ENCODE measurements at places on chromosomes 7 and 10. TPM values are rescaled to one million over a fixed set of nuclear protein-coding genes. Genes with fewer than 3 reads are reported as not detected.

DNA sequence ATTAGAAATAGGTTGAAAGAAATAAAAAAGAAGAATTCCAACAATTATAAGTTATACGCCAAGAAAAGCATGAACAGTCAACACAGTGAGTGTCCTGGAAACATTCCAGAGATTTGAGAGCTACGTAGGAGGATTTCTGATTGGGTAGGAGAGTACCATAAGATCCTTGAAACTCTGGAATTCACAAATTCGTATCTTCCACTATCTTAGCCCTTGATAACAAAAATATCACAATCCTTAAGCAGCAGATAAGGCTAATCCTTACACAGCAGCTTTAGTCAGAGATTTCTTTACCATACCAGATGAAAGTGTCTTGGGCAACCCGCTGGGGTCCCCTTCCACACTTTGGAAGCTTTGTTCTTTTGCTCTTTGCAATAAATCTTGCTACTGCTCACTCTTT, 8.2 kb downstream of the TPK1 start:
- H3K27me3 ChIP-seq = no peaks in the 10 kb centered on the region
- no peak for DNase-seq
- peak overlapping the region; percentile 60 for H3K27ac ChIP-seq

DNA sequence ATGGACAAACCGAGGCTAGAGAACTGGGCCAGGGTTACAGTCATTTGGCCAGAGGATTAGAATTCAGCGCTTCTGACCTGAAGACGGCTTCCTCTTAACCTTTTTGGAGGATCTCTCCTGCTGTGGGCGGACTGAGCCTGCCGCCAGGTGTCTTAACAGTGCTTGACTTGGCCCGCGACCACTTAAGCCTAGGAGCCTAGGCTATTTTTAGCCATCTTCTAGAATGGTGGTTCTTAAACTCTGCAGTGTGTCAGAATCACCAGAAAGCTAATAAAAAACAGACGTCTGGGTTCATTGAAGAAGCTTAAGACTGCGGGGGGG, 722 bp downstream of the MDH2 start:
- H3K27ac ChIP-seq = peak overlapping the region; percentile 97
- H3K4me1 ChIP-seq = peaks cover 19% of the 10 kb centered on the region
- H3K4me3 ChIP-seq = peak overlapping the region; percentile 99
- peaks cover 4% of the 10 kb centered on the region for H3K36me3 ChIP-seq
- H3K27me3 ChIP-seq = no peaks in the 10 kb centered on the region

- H3K27ac ChIP-seq = no peak overlapping the region
- no peak for DNase-seq
- peaks cover 99% of the 10 kb centered on the region for H3K27me3 ChIP-seq
- H3K4me3 ChIP-seq = no peak overlapping the region
- H3K4me1 ChIP-seq = no peaks in the 10 kb centered on the region
These were observed 15.5 kb downstream of the TLX1 start for GRCh38 chr10:101146392-101147251.

DNA sequence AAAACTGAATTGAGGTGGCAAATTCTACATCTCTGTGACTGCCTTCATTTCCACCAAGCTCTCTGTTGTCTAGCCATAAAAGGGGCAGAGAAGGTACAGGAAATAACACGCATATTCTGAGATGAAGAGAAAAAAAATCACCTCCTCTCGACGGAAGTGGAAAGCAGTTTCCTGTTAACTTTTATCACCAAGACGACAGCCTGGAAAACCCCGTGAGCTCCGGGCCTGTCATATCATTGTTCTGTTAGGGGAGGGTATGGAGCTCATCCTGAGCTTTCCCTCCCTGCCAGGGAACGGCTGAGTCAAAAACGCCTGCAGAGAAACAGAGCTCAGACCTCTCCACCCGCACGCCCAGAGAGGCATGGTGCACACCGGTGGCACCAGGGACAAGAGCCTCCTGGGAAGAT, 200.3 kb downstream of the PRPF18 start:
- no peaks in the 10 kb centered on the region for H3K27me3 ChIP-seq
- H3K36me3 ChIP-seq = peaks cover 3% of the 10 kb centered on the region
- DNase-seq = no peak
- H3K4me3 ChIP-seq = no peak overlapping the region
- peak overlapping the region; percentile 18 for H3K27ac ChIP-seq
- peaks cover 16% of the 10 kb centered on the region for H3K4me1 ChIP-seq

- H3K36me3 ChIP-seq = peaks cover 23% of the 10 kb centered on the region
- no peak overlapping the region for H3K27ac ChIP-seq
- DNase-seq = no peak
- H3K4me3 ChIP-seq = no peak overlapping the region
These were observed 92.4 kb downstream of the TPST1 start for GRCh38 chr7:66297579-66297978.

GRCh38 chr10:130615457-130615856, 479.3 kb downstream of the GLRX3 start:
- no peaks in the 10 kb centered on the region for H3K36me3 ChIP-seq
- peaks cover 8% of the 10 kb centered on the region for H3K27me3 ChIP-seq
- H3K4me1 ChIP-seq = peaks cover 32% of the 10 kb centered on the region
- DNase-seq = no peak
- H3K27ac ChIP-seq = no peak overlapping the region

- peak; percentile 23 for DNase-seq
- peak overlapping the region; percentile 91 for H3K4me3 ChIP-seq
- H3K4me1 ChIP-seq = peaks cover 20% of the 10 kb centered on the region
- H3K27me3 ChIP-seq = no peaks in the 10 kb centered on the region
- no peaks in the 10 kb centered on the region for H3K36me3 ChIP-seq
These were observed 802 bp upstream of the CDK6 start for GRCh38 chr7:92837000-92837749.

- H3K27ac ChIP-seq = no peak overlapping the region
- no peak overlapping the region for H3K4me3 ChIP-seq
- no peaks in the 10 kb centered on the region for H3K27me3 ChIP-seq
- no peaks in the 10 kb centered on the region for H3K4me1 ChIP-seq
These were observed 36.3 kb downstream of the PLAC9 start for GRCh38 chr10:80168679-80169380.

- H3K4me3 ChIP-seq = peak within 1 kb of the TSS; percentile 79
- peaks cover 17% of the 10 kb centered on the region for H3K27me3 ChIP-seq
- H3K27ac ChIP-seq = peak within 1 kb of the TSS; percentile 89
- peaks cover 39% of the 10 kb centered on the region for H3K4me1 ChIP-seq
These were observed at the start of gene WNT2 for GRCh38 chr7:117322741-117323304. Gene WNT2, minus strand, starts transcription at chr7:117323058. Its CDS starts 69 bp downstream, at chr7:117322989.

GRCh38 chr10:24723788-24724380, at the start of gene ARHGAP21:
Gene ARHGAP21, minus strand, starts transcription at chr10:24723887. Its CDS starts 1,988 bp downstream, at chr10:24721899.
- H3K36me3 ChIP-seq = no peaks in the 10 kb centered on the region
- H3K4me3 ChIP-seq = peak within 1 kb of the TSS; percentile 91
- peak; percentile 51 for DNase-seq
- H3K4me1 ChIP-seq = peaks cover 37% of the 10 kb centered on the region
- peak within 1 kb of the TSS; percentile 98 for H3K27ac ChIP-seq
- no peaks in the 10 kb centered on the region for H3K27me3 ChIP-seq

DNA sequence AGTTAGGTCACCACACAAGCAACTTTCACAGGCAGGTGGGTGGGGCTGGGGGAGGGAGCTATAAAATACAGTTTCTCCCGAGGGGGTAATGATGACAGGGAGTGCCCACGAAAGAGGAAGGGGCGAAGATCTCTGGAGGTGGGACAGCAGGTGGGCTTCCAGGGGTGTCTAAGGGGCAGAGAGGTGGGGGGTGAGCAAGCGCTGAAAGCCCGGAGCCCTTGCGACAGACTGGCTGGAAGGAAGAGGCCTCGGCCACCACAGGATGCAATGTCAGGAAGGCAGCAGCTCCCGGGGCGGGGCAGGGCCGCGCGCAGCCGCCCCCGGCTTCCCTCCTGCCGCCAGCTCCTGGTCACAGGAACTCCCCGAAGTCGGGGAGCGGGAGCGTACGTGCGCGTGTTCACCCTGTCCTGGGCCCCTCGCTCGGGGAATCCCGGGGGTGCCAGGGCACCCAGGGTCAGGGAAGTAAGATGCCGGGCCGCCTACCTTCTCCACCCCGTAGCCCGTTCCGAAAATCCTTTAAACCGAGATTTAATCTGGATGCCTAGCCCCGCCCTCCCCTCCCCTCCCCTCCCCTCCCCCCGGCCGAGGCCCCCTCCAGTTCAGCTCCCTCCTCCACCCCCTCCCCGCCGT, 105.2 kb upstream of the PPIF start:
- H3K27ac ChIP-seq = peak overlapping the region; percentile 64
- H3K4me3 ChIP-seq = peak overlapping the region; percentile 66
- no peak for DNase-seq

- no peak overlapping the region for H3K27ac ChIP-seq
- peaks cover 18% of the 10 kb centered on the region for H3K4me1 ChIP-seq
These were observed 516.9 kb upstream of the LRRN3 start for GRCh38 chr7:110573862-110574528.

DNA sequence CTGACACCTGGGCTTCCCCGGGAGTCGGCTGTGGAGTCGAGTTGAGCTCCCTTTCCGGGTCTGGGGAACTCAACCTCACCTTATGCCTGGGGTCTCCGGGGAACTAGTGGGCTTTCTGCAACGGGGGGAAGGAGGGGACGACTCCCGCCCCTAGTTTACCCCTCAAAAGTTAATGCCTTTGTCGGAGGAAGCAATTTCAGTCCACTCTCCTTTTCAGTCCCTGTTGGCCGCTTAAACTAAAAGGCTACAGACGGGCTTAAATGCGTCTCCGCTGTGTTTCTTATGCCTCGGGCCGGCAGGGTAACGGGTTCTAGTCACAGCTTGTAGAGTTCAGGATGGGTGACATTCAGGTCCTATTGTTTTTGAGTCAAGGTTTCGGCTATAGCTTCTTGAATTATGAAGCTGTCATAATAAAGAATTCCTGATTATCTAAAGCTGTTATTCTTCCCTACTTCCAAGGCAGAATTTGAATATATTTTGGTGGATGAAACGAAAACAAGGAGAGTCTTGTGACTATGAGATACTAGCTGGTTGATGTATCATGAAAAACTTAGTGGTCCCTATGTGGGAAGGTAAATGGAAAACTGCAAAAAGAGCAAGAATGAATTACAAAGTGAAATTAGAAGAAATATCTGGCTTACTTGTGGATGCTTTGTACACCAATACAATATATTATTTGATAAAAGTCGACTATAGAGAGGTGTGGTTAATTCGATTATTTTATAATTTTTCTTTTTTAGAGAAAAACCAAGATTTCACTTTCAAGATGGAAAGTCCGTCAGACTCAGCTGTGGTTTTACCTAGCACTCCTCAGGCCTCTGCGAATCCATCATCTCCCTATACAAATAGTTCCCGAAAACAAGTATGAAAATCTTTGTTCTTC, 495 bp downstream of the SFR1 start:
- H3K27ac ChIP-seq = peak overlapping the region; percentile 95
- H3K4me1 ChIP-seq = peaks cover 31% of the 10 kb centered on the region
- H3K36me3 ChIP-seq = peaks cover 4% of the 10 kb centered on the region
- no peaks in the 10 kb centered on the region for H3K27me3 ChIP-seq
- no peak for DNase-seq

- peaks cover 38% of the 10 kb centered on the region for H3K36me3 ChIP-seq
- peak overlapping the region; percentile 82 for H3K27ac ChIP-seq
- H3K27me3 ChIP-seq = no peaks in the 10 kb centered on the region
- H3K4me3 ChIP-seq = peak overlapping the region; percentile 98
- DNase-seq = peak; percentile 78
These were observed 3.4 kb downstream of the IGFBP3 start for GRCh38 chr7:45917658-45918057.

DNA sequence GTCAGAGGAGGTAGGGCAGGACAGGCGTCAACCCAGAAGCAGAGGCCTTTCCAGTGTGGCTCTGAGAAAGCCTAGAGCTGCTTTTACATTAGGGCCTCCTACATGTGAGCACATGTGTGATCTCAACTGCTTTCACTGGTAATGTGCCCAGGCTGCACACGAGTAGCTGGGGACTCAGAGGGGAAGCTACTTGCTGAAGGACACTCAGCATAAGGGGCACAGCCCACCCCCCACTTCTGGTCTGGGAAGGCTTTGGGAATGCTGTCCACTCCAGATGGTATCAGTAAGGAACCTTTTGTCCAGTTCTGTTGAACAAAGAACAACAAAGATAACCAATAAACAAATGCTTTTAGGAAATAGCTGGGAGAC, 18.9 kb downstream of the PRF1 start:
- H3K27ac ChIP-seq = peak overlapping the region; percentile 40
- DNase-seq = no peak
- peaks cover 5% of the 10 kb centered on the region for H3K27me3 ChIP-seq
- no peaks in the 10 kb centered on the region for H3K36me3 ChIP-seq
- H3K4me3 ChIP-seq = no peak overlapping the region
- peaks cover 35% of the 10 kb centered on the region for H3K4me1 ChIP-seq

- peaks cover 26% of the 10 kb centered on the region for H3K4me1 ChIP-seq
- DNase-seq = no peak
- no peak overlapping the region for H3K4me3 ChIP-seq
These were observed 16.4 kb upstream of the ADD3 start for GRCh38 chr10:109991266-109991855.

- peaks cover 36% of the 10 kb centered on the region for H3K36me3 ChIP-seq
- no peak for DNase-seq
- H3K27ac ChIP-seq = peak overlapping the region; percentile 59
These were observed 27.1 kb downstream of the ACSM6 start for GRCh38 chr10:95221124-95221523.

GRCh38 chr10:13724484-13724883, 137.7 kb downstream of the PRPF18 start:
- peaks cover 8% of the 10 kb centered on the region for H3K4me1 ChIP-seq
- no peak for DNase-seq
- H3K27ac ChIP-seq = no peak overlapping the region
- no peaks in the 10 kb centered on the region for H3K27me3 ChIP-seq
- H3K4me3 ChIP-seq = no peak overlapping the region
- peaks cover 22% of the 10 kb centered on the region for H3K36me3 ChIP-seq

GRCh38 chr7:91344911-91345310, 80.7 kb downstream of the FZD1 start:
- no peaks in the 10 kb centered on the region for H3K36me3 ChIP-seq
- no peak for DNase-seq
- no peak overlapping the region for H3K27ac ChIP-seq
- H3K4me1 ChIP-seq = peaks cover 44% of the 10 kb centered on the region
- peaks cover 3% of the 10 kb centered on the region for H3K27me3 ChIP-seq
- H3K4me3 ChIP-seq = no peak overlapping the region

- H3K36me3 ChIP-seq = no peaks in the 10 kb centered on the region
- no peaks in the 10 kb centered on the region for H3K4me1 ChIP-seq
- H3K27me3 ChIP-seq = peaks cover 23% of the 10 kb centered on the region
These were observed 16.4 kb upstream of the NPS start for GRCh38 chr10:127532659-127533058.

DNA sequence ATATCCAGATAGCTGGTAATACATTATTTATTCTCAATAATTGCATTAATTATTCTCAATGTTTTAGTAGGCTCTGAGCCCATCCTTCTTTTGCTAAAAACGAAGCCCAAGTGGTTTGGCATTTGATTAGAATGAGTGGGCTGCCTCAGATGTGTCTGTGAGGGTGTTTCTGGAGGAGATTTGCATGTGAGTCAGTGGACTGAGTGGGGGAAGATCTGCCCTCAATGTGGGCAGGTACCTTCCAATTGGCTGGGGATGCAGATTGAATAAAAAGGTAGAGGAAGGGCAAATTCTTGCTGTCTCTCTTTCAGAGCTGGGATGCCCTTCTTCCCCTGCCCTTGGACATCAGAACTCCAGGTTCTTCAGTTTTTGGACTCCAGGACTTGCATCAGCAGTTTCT, 290.6 kb upstream of the SMIM30 start:
- DNase-seq = no peak
- peaks cover 4% of the 10 kb centered on the region for H3K27me3 ChIP-seq
- no peak overlapping the region for H3K27ac ChIP-seq
- H3K36me3 ChIP-seq = no peaks in the 10 kb centered on the region

- peak overlapping the region; percentile 12 for H3K27ac ChIP-seq
- H3K4me1 ChIP-seq = peaks cover 19% of the 10 kb centered on the region
- DNase-seq = no peak
- H3K36me3 ChIP-seq = peaks cover 7% of the 10 kb centered on the region
- no peak overlapping the region for H3K4me3 ChIP-seq
These were observed 52.9 kb upstream of the IGFBP3 start for GRCh38 chr7:45973725-45974532.

The NXPH1 gene
- not detected for total RNA-seq

The ADAM22 gene
- 6.3 TPM for total RNA-seq

The POU6F2 gene
- total RNA-seq = 9.2 TPM

The SPDYE8 gene
- total RNA-seq = not detected

The TRUB1 gene
- 23.6 TPM for total RNA-seq

The CHN2 gene
- total RNA-seq = 8.0 TPM

The SHTN1 gene
- total RNA-seq = 38.6 TPM

The OR6B1 gene
- total RNA-seq = not detected
